DMS53 (cell line): ENCODE measurements at places on chromosomes 1 and 21.
A peak's percentile ranks its signal among the peaks of the same experiment; 100 is the strongest.

DNA sequence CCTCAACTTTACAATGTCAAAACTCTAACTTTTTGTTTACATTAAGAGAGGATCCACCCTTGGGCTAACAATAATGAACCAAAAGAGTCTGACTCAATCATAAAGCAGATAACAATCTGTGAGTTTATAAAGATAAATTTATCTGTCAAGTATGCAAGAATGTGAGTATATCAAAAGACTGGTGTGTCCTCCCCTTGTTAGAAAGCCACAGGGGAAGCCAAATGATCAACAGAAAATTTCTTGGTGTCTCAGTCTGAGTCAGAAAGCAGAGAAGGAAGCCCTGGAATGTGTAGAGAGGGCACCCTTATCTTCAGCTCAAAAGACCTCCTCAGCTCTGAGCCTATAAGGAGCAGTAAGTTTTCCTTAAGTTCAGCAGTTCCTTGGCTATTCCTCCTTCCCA lies 13.9 kb upstream of the PDIK1L start:
- no peak for DNase-seq

DNA sequence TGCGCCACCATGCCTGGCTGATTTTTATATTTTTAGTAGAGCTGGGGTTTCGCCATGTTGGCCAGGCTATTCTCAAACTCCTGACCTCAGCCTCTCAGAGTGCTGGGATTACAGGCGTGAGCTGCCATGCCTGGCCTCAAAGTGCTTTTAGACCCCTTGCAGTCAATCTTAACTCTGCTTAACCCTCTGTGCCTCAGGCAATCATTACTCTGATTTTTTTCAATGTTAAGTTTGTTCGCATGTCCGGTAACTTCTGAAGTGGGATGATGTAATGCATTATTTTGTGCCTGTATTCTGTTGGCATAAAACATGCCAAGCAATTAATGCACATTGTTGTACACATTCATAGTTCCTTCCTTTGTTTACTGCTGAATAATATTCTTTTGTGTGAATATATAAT lies 18.6 kb downstream of the SMG7 start:
- no peak for DNase-seq

DNA sequence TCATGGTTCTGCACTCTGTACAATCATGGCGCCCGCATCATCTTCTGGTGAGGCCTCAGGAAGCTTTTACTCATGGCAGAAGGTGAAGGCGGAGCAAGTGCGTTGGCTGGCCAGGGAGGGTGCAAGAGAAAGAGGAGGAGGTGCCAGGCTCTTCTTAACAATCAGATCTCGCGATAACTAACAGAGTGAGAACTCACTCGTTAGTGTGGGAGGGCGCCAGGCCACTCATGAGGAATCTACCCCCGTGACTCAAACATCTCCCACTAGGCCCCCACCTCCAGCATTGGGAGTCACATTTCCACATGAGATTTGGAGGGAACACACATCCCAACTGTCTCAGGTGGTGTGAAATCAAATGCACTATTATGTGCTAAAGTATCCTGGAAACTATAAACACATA lies 220.2 kb upstream of the CSF3R start:
- no peak for DNase-seq

DNA sequence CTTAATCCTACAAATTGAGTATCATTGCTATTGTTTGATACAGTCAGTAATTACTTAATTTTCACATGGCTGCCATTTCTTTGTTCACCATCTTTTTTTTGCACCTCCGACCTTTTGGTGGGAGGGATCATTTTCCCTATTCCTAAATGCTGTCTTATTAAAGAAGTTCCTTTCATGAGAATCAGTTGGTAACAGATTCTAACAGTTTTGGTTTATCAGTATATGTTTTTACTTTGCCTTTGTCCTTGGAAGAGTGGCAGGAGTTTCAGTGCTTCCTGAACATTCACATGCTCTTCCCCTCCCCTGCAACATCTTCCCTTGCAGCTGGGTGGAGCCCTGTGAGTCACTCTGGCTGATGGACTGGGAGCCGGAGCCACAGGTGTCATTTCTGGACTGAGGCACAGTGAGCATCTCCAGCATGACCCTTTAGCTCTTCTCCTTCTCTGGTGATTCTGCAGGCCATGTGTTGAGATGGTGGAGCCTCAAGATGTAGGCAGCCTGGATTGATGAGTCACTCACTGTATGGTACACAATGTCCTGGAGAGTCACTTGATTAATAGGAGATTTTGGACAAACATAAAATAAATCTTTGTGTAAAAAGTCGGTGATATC lies 217.7 kb downstream of the URB2 start:
- peak; percentile 90 for DNase-seq

DNA sequence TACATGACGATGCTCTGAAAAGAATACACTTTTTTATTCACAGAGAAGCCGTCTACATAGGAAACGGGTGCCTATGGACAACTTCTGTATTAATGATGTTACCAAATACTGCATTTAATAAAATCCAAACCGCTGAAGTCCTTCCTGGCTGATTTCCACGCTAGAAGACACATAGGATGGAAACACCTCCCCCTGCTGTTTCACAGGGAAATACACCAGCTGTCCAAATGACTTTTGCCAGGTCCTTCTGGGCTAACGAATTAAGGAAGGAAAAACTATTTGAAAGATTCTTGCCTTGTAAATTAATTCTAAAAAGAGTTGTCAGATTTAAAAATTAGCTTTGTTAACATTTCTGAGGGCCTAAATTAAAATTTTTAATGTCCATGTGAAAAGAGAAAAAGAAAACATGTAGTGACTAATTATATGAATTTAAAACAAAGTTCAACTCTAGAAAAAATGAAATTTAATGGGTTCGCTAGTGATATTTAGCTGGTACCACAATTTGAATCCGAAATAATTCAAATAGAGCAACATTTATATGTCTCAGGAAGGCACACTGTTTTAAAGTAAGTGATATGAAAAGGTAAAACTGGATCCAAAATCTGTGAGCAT lies 146.0 kb downstream of the RERE start:
- peak; percentile 83 for DNase-seq

DNA sequence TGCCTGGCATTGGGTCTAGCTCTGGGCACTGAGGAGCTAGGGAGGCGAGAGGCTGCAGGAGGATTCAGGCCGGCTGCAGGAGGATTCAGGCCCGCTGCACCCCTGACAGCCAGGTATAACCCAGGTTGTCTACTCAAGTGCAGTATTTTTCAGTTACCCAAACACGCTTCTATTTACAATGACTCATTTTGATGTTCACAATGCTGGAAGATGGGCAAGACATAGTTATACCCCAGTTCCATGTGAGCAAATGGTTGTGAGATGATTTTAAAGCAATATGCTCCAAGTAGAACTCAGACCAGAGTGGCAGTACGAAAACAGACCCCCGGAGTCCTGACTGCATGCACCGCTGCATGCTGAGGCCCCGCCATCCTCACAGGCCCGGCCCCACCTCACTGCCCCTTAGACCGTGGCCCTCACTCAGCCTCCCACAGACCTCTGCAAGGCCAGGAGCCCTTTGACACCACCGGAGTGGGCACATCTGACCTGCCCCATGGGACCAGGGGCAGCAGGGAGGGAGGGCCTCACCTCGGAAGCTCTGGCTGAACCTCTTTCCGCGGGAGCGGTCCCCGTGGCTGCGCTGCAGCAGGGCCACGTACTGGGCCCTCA lies 553 bp downstream of the LEFTY1 start:
- peak; percentile 79 for DNase-seq

- peak; percentile 85 for DNase-seq
Observed at GRCh38 chr1:9302745-9303524, 10.2 kb downstream of the SPSB1 start.

- DNase-seq: peak; percentile 14
Observed at GRCh38 chr1:231419738-231420298, 2.3 kb downstream of the EGLN1 start.

GRCh38 chr1:244162786-244163530 lies 111.9 kb downstream of the ZBTB18 start:
- no peak for DNase-seq

- DNase-seq: peak; percentile 65
Observed at GRCh38 chr21:37711836-37712568, 204.3 kb downstream of the KCNJ6 start.

DNA sequence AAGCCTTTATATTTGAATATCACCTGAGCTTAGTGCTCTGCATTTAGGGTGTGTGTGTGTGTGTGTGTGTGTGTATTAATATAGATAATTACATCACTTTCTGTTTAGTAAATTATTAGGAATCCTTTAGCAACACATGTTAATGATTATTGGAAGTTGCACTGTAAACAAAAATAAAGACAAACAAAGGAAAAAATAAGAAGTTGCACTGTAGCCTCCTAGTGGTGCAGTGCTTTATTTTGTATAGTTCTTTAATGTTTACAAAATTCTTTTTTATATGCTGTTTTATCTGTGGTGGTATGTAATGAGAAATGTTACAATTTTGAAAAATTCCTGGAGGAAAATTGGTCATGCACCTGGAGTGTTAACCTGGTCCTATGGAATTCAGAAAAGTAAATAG lies 69.2 kb downstream of the UBE4B start:
- no peak for DNase-seq

- DNase-seq: no peak
Observed at GRCh38 chr21:14308234-14308633, 74.7 kb downstream of the HSPA13 start.

- DNase-seq: peak; percentile 44
Observed at GRCh38 chr1:204408074-204408507, 3.5 kb downstream of the PPP1R15B start.

- no peak for DNase-seq
Observed at GRCh38 chr1:186286615-186287315, 88.3 kb downstream of the TPR start.

- no peak for DNase-seq
Observed at GRCh38 chr1:203176273-203177035, 828 bp upstream of the MYBPH start.

DNA sequence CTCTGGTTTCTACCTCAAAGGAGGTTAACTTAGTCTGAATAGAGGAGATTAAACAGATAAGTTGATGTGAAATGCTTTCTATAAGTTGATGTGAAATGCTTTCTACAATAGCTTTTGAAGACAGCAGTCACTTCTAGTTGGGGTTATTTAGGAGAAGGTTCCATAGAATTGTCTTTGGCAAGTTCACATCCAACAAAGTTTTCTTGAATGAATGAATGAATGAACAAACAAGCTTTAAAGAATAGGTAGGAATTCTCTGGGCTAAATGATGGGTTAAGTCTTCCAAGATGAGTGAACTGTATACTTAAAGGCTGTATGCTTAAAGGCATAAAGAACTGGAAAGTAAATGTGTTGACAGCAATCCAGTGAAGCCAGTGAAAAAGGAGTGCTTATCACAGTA lies 1.9 kb downstream of the CDC73 start:
- DNase-seq: no peak
